ENCODE measurements at places on chromosomes 2 and 18. TPM values are rescaled to one million over a fixed set of nuclear protein-coding genes. Genes with fewer than 3 reads are reported as not detected.

- no peak overlapping the region for H3K27ac ChIP-seq
- no peaks in the 10 kb centered on the region for H3K4me1 ChIP-seq
- no peak for DNase-seq
These were observed 68.5 kb upstream of the WDR75 start for GRCh38 chr2:189372688-189373257.

- H3K4me3 ChIP-seq = no peak overlapping the region
- no peak for DNase-seq
- H3K27ac ChIP-seq = no peak overlapping the region
- peaks cover 5% of the 10 kb centered on the region for H3K4me1 ChIP-seq
- H3K36me3 ChIP-seq = peaks cover 60% of the 10 kb centered on the region
These were observed 39.9 kb downstream of the CENPO start for GRCh38 chr2:24832931-24833701.

CHRND gene
- total RNA-seq = not detected

GRCh38 chr2:27154488-27154887 lies 5.7 kb downstream of the TCF23 start:
- no peaks in the 10 kb centered on the region for H3K36me3 ChIP-seq
- H3K27me3 ChIP-seq = no peaks in the 10 kb centered on the region
- H3K4me1 ChIP-seq = no peaks in the 10 kb centered on the region
- H3K4me3 ChIP-seq = no peak overlapping the region
- no peak overlapping the region for H3K27ac ChIP-seq
- DNase-seq = no peak

LRRC30 gene
- not detected for total RNA-seq
